A172 (cell line): ENCODE measurements at places on chromosomes 2 and 18.

DNA sequence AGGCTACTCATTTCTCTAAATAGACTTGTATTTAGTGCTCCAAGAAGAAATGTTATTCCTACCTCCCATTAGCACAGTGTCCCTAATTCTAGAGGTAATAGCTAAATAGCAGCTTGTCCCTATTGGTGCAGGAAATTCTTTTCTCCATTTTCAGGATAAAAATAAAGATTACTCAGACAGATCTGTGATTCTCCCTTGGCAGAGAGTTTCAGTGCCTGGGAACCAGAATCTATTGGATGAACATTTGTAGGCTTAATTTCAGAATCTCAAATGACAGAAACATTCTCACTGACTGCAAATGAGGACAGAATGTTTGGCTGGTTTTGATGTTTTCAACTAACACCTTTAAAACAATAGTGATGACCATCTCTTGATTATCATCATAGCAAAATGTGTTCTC lies 33.3 kb upstream of the LGALSL start:
- no peak for DNase-seq

DNA sequence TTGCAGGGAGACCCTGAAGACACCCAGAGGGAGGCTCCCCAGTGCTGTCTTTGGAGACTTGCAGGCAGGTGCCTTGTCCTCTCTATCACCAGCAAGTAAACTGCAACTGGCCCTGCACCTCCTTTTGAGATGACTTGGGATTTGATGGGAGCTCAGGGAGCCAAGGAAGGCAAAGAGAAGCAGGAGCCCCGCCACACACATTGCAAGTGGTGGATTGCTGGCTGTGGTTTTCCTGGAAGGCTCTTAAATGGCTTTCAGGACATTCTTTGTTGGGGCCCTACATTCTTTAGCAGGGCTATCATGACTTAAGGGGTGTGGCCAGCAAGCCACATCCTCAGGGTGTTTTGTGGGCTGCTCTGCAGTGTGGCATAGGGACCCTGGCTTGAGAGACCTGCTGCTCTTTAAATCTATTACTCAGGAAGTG lies 39.9 kb upstream of the CDC42EP3 start:
- DNase-seq: peak; percentile 99

- no peak for DNase-seq
Observed at GRCh38 chr2:163602196-163602595, 133.6 kb downstream of the FIGN start.

DNA sequence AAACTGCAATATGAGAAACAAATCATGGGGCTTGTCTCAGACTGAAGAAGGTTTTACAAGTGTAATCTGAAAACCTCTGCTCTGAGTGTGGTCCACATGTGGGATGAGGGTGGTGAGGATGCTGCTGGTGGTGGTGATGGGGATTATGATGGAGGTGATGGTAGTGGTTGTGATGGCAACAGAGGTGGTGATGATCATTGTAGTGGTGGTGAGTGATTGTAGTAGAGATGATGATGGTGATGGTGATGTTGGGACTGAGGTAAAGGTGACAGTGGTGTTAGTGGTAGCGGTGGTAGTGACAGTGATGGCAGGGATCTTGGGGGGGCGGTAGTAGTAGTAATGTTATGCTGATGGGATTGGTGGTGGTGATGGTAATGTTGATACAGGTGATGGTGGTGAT lies 217.8 kb downstream of the ANAPC1 start:
- DNase-seq: no peak

DNA sequence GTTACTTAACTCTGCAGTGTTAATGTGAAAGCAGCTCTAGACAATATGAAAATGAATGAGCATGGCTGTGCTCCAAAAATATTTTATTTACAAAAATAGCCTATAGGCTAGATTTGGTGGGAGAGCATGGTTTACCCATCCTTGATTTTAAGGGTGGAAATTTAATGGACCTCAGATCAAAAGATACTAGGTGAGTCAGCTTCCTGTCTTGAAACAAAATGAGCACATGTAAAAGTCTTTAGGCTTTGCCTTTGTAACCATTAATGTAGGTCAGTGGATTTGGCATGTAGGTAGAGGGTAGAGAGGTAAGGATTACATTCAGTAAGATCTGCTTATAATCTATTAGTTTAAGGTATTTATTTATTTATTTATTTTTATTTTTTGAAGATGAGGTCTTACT lies 72.7 kb downstream of the GREB1L start:
- peak; percentile 65 for DNase-seq

DNA sequence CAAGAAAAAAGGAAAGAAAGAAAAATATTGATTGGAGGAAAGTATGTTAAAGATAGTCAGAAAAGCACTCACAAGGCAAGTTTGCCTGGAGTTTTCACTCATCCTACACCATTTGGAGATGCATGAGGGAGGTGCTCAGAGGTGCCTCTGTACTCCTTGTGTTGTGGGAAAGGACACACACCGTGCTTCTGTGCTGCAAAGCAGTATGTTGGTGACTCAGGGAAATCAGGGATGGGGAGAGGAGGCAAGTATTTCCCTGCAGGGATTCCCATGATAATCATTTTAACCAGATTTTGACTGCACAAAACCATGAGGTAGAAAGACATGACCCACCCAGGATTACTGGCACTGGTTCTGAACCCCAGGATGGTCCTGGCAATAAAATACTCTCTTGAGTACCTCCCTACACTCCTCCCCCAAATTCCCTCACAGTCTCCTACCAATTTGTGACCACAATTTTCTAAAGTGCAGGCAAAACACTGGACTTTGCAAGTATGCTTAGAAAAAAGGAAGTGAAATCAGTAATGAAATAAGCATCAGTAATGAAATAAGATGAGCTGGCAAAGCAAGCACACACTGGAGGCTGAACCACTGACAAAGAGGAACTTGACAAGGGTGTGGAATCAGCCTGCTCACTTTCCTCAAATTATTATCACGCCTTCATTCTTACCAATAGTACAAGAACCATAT lies 155.5 kb upstream of the ACVR2A start:
- DNase-seq: no peak

DNA sequence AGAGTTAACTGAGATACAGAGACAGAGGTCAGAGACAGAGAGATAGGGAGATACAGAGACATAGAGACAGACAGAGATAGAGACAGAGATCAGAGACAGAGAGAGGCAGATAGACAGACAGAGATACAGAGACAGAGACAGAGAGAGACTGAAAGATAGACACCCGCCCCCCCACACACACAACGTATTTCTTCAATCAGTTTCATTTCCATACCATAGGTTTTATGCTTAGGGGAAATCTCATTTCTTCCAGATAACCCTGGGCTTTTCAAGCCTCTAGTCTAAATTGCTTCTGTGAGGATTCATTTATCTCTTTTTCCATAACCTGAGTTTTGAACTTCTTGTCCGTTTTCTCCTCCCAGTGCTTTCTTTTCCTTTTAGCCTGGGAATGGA lies 94.6 kb downstream of the CD8B2 start:
- DNase-seq: no peak

GRCh38 chr2:196915507-196916189 lies 10.9 kb downstream of the PGAP1 start:
- no peak for DNase-seq

DNA sequence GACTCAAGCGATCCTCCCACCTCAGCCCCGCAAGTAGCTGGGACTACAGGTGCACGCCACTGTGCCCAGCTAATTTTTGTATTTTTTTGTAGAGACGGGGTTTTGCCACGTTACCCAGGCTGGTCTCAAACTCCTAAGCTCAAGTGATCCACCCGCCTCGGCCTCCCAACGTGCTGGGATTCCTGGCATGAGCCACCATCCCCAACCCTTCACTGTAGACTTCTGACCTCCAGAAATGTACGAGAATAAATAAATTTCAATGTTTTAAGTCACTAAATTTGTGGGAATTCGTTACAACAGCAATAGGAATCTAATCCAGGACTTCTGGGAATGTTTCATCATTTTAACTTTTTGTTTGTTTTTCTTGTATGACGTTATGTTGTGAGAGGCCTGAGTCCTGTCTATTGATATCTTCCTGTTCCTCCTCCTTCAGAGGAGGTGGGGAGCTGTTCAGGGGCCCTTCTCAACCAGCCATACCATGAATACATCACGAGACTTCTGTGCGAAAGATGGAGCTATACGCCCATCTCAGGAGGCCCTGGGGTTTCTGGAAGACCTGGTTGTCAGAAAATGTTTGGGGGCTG lies 40.0 kb downstream of the TEX44 start:
- no peak for DNase-seq

DNA sequence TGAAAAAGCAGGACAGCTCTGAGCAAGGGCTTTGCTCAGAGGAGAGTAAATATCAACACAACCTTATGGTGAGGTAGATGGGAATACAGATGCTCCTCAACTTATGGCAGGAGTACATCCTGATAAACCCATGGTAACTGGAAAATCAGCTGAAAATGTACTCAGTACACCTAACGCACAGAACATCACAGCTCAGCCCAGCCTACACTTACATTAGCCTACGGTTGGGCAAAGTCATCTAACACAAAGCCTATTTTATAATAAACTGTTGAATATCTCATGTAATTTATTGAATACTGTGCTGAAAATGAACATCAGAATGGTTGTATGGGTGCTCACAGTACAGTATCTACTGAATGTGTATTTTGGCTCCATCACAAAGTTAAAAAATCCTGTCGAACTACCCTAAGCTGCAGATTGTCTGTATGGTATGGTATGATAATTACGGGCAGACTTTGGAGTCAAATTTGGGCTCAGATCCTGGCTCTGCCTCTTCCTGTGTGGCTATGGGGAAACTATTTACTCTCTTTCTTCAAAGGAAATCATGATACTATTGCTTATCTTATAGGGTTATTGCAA lies 120.3 kb upstream of the LYPD1 start:
- no peak for DNase-seq

DNA sequence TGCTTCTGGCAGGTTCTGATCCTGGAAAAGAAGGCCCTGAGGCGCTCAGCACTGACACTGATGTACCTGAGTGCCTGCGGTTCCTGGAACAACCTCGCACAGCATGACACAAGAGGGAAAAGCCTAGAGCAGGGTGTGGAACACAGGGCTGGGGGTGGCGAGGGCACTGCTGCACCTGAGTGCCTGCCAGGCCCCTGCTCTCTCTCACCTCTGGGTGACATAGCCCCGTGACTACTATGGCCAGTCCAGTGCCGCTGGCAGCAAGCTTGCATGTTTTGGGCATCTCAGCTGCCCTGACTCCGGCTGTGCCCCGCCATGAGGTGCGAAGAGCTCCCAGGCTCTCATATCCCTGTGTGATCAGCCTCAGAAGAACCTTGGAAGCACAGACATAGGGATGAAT lies 825.2 kb upstream of the SALL3 start:
- no peak for DNase-seq

GRCh38 chr2:96819128-96819875 lies 3.2 kb downstream of the CNNM3 start:
- no peak for DNase-seq

- DNase-seq: no peak
Observed at GRCh38 chr2:157419031-157419575, 24.8 kb downstream of the CYTIP start.

DNA sequence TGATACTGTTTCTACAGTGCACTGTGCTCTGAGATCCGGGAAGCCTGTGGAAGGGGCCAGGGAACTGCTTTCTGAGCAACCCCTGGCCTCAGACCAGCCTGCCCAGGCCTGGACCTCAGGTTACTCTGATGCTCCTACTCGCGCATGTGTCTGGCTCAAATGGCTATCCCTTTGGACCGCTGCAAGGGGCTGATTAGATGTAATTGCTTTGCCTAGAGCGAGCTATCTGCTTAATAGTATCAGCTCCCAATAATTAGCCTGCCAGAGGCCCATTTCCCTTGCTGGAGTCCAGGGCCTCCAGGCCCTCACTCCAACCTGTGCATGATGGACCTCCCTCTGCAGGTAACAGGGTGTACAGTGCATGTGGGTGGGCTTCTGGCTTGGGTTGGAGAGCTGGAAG lies 7.2 kb upstream of the KCNK3 start:
- DNase-seq: no peak

DNA sequence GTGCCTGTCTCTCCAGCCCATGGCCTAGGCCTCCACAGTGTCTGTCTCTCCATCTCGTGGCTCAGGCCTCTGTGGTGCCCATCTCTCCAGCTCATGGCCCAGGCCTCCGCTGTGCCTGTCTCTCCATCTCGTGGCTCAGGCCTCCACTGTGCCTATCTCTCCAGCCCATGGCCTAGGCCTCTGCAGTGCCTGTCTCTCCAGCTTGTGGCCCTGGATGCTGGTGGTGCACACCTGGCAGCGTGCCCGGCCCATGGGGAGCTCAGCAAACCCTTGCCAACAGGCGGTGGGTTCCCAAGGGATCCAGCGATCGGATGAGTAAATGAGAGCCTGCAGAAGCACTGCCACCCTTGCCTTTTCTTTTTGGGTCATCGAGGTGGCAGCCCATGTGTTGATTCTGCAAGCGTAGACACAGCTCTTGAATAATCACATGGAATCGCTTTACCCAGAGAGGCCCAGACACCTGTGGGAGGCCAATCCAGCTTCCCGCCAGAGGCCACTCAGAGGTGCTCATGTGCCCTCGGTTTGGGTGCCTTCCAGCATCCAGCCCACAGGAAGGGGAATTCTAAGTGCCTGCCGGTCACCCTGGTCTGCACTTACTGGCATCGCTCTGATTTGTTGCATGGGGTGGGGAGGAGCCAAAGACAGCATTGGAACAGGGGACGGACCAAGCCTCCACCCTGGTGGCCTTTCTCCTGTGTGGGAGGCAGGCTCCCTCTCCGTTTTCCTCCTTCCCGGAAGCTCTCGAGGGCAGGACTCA lies 101.8 kb upstream of the HDAC4 start:
- DNase-seq: no peak

GRCh38 chr2:70321370-70321769 lies 19.5 kb upstream of the FAM136A start:
- no peak for DNase-seq

- no peak for DNase-seq
Observed at GRCh38 chr2:5401115-5401657, 291.0 kb upstream of the SOX11 start.

DNA sequence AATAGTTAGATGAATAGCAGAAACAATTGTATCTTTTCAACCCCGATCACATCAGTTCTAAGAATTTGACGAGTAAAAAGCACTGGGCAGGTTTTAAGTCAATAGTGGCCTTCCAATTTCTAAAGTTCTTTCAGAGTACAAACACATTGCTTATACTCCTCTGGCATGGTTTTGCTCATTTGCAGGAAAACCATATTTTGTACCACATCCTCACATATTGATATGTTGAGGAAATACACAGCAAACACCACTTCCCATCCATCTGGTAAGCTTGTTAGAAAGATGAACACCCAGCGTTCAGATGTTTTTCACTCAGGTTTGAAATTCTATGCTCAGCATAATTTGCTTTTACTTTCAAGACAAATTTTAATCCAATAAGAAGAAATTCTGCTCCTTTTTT lies 344.6 kb upstream of the ACVR2A start:
- no peak for DNase-seq

GRCh38 chr2:20465716-20466394 lies 19.0 kb downstream of the RHOB start:
- DNase-seq: no peak

DNA sequence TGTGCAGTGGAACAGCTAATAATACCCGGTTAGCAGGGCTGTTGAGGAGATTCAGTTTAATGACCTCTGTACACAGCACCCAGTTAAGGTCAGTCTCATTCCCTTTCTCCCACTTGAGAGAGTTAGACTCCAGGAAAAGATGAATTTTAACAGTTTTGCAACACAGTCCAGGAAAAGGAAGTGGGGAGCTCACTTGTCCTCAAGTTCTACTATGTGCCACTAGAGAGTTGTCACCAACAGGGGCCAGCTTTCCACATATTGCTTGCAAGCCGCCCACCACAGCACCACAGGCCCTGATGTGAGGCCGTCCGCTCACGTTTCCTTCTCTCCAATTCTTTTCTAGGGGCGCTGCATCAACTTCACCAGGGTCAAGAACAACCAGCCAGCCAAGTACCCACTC lies 142.1 kb downstream of the GFPT1 start:
- no peak for DNase-seq
